Fibroblast of skin of scalp (primary cell): ENCODE measurements at places on chromosomes 4 and X.

GRCh38 chrX:91081873-91082272 is 352.8 kb upstream of the PABPC5 start:
- no peak for DNase-seq

DNA sequence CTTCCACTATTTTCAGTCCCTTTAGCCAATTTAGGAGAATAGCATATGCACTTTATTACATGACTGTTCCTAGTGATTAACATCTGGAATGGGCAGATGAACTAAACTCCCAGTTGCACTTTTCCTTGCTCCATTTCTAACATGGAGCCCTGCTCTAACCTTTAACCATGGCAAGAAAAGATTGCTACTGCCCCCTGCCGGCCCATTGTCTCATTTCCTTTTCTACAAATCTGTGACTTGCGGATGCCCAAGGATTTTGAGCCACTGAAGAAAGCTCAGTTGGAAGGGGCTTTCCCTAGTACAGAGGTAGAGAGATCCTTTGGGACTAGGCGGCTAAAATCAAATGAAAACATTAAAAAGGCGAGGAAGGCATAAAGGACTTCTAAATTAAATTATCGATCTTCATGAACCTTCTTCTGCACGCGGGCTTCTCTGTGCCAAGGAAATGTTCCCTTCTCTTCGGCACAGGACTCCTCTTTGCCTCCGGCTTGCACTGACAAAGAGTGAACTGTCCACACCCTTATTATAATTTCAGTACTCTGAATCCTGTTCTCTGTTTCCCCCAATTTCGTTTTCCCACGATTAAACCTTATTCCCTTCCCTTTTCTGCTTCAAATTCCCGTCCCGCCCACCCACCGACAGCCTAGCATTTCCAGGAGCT is 577 bp upstream of the GLRA2 start:
- DNase-seq = peak; percentile 58

DNA sequence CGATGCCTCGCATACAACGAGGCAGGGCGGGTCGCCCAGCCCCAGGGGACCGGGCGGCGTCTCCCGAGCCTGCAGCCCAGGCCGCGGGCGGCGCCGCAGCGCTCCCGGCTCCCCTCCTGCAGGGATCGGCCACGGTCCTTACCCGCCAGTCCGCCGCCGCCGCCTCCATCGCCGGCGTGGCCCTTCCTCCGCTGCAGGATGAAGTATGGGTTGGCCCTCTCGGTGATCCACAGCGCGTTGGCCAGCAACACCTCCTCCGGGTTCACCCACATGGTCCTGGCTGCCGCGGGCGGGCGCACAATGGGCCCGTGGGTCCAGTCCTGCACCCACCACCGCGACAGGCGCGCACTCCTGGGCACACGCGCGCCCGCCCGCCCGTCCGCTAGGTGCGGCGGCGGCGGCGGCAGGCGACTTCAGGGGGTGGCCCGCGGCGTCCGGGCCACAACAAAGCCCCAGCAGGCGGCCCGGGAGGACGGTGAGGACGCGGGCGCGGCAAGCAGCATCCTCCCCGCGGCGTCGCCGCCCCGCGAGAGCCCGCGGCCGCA is 339 bp downstream of the TBC1D9 start:
- peak; percentile 56 for DNase-seq

DNA sequence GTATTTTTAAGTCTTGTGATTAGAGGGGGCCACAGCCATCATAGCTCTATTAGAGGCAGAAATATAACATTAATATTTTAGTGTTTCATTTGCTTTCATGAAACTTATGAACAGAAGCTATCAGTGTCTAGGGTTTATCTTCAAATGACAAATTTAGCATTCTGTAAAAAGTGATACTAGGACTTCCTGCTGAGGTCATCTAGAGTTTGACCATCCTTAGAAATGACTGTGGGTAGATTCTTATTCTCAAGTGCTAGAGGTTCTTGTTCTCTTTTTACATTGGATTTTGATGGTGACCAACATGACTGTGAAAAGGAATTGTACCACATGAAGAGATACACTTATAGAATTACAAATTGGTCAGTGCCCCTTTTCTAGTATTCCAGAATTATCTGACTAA is 568.6 kb downstream of the RPA4 start:
- DNase-seq = no peak

DNA sequence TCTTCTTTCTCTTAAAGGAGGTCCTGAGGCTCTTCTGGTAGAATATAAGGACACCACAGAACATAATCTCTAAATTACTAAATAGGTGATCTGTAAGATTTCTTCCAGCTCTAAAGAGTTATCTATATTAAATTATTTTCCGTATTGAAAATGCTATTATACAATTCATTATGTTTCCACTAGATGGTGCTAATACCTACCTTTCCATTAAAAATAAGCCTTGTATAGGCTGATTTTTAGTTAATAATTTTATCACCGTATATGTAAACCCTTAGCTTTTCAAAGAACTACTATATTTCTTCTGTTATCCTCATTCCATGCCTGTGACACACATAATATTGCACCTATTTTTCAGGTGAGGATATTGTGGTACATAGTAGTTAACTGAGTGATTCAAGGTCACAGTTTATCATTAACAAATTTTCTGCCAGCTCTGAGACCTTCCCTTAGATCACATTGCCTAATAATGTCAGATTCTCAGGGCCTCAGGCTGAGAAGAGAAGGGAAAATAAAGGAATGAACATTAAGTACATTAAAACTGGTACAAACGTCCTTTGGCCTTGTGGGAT is 138.8 kb downstream of the TEX11 start:
- DNase-seq = no peak

DNA sequence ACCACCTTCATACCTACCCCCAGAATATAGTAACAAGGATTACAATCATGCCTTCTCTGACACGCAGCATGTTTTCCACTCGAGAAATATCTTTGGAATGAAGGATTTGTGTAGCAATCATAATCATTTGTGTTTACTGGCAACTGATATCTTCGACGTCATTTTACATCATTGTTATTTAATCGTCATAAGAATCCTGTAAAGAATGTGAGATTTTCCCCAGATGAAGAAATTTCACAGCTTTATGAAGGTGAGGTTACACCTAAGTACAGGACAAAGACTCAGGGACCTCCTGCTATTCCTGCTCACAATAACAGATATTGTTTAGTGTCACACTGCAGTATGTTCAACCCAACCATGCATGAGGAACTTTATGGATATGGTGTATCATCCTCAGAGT is 198.2 kb upstream of the LDB2 start:
- DNase-seq = no peak

DNA sequence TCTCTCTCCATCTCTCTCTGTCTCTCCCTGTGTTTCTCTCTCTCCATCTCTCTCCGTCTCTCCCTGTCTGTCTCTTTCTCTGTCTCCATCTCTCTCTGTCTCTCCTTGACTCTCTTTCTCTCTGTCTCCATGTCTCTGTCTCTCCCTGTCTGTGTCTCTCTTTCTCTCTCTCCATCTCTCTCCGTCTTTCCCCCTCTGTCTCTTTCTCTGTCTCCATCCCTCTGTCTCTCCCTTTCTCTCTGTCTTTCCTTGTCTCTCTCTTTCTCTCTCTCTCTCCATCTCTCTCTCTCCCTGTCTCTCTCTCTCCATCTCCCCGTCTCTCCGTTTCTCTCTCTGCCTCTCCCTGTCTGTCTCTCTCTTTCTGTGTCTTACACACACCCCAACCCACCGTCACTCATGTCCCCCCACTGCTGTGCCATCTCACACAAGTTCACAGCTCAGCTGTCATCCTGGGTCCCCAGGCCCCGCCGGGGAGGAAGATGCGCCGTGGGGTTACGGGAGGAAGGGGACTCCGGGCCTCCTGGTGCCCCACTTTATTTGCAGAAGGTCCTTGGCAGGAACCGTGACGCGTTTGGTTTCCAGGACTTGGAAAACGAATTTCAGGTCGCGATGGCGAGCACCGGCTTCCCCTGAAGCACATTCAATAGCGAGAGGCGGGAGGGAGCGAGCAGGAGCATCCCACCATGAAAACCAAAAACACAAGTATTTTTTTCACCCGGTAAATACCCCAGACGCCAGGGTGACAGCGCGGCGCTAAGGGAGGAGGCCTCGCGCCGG is 1.2 kb upstream of the SHOX start:
- DNase-seq = no peak

- DNase-seq = peak; percentile 0
These were observed 16.3 kb upstream of the MBNL3 start for GRCh38 chrX:132505116-132505515.

DNA sequence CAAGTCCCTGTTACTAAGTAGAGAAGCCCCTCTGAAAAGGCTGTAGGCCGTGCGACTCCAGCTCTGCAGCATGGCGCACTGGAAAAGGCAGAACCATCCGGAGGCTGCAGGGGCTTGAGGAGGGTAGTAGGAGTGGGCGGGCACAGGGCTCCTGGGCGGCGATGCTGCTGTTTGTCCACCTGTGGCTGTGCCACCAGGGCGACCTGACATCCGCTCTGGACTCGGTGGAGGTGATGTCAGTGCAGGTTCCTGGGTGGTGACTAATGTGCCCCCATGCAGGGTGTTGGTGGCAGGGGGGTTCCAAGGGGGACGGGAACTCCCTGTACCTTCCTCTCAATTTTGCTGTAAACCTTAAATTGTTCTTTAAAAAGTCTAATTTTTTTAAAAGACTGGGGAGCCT is 58.3 kb downstream of the PCGF3 start:
- no peak for DNase-seq

GRCh38 chr4:59057804-59058203 is 1947.6 kb upstream of the IGFBP7 start:
- DNase-seq = no peak

DNA sequence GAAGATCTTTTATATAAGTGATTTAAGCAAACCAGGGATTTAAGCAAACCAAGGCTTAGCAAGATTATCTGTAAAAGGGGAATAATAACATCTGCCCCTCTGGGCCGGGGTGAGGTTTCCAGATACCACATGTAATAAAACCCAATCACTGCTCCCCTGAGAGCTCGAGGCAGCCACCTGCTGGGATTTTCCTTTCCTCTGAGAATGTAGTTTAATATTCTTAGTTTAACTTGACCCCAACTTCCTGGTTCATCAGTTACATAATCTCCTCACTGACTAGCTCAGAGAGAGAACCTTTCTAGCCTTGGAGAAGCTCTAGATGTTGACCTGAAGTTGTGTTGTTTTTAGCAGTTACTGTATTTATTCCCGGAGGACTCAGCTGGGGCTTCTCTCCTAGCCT is 322.4 kb downstream of the ARHGAP10 start:
- peak; percentile 5 for DNase-seq

DNA sequence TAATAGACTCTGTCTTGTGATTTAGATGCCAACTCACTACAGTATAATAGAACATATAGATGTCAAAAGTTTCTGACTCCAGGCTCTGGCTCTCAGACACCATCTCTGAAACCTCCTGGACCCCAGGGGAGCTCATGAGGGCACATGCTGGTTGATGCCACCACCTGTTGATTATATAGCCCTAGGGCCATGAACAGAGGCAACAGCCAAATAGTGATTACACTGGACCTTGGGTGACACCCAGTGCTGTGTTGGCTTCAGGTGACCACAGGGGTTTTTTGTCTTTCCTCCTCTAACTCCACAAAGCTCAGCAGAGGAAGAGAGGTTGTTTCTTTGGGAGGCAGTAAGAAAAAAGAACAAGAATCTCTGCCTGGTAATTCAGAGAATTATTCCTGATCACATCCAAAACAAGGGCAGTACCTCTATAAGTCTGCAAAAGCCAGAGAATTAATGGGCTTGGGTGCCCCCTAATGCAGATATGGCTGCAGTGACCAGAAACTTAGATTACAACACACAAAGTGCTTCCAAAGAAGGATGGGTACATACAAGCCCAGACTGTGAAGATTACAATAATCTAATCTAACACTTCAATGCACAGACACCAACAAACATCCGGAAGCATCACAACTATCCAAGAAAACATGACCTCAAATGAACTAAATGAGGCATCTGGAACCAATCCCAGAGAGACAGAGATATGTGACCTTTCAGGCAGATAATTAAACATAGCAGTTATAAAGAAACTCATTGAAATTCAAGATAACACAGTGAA is 1920.6 kb downstream of the ARAP2 start:
- peak; percentile 12 for DNase-seq

- DNase-seq = no peak
These were observed 134.8 kb downstream of the NAP1L3 start for GRCh38 chrX:93538575-93538974.

- no peak for DNase-seq
These were observed 163.1 kb downstream of the LARP7 start for GRCh38 chr4:112800001-112800400.

DNA sequence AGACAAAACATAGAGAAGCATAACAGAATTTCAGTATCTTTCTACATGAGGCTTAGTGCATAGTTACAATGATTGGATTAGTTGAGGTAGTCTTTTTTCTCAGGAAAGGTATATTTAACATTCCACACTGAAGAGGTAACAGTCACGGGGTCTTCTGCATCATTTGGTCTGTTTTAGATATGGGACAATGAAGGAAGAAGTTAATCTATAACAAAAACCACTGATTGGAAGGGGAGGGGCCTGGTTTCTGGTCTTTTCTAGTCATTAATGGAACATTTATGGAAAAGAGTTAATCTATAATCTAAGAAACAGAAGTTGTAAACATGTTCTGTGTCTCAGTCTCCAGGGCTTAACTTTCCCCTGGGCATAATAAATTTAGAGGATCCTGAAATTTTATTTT is 37.3 kb upstream of the HPSE start:
- no peak for DNase-seq

DNA sequence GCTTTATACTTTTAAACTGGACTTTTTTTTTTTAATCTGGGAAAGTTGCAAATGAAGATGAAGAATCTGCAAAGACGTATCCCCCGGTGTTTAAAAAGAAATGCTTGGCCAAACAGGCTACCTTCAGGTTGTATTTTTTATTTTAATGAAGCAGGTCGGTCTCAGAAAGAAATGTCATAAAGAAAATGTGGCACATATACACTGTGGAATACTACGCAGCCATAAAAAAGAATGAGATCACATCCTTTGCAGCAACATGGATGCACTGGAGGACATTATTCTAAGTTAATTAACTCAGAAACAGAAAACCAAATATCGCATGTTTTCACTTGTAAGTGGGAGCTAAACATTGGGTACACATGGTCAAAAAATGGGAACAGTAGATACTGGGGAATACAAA is 123.4 kb downstream of the IRF2 start:
- DNase-seq = no peak

DNA sequence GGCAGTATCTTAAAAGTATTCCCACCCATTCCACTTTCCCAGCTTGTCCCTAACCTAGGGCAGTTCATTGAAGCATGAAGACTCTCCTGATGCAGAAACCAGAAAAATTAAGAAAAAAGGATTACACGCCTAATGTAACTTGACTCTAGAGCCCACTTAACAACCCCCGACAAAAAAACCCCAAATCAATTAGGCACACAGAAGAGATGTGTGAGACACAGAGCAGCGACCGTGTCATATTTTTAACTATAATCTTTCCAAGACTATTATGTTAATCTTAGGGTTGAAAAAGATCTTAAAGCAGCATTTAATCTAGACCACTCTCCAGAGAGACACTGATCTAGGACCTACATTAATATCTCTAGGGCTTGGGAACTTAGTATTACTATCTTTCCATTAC is 1.3 kb downstream of the YTHDC1 start:
- no peak for DNase-seq

DNA sequence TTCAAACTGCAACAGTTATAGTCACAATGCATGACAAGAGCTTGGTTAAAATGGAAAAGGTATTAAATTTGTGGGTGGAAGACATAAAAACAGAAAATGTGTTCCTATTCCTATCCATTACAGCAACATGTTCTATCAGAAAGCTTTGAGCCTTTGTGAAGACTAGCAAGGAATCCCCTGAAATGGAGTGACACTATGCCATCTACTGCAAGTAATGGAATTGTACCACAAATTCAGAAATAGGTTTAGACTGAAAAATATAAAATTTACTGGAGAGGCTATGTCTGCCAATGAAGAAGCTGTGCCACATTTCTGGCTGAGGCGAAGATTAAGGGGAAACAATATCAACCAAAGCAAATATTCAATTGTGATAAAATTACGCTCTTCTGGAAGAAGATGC is 247.9 kb downstream of the ADAM29 start:
- DNase-seq = no peak
